T-helper 1 cell (primary cell): ENCODE measurements at places on chromosomes 1 and 21.

GRCh38 chr21:36965720-36966065, 776 bp downstream of the HLCS start:
- no peak for DNase-seq

DNA sequence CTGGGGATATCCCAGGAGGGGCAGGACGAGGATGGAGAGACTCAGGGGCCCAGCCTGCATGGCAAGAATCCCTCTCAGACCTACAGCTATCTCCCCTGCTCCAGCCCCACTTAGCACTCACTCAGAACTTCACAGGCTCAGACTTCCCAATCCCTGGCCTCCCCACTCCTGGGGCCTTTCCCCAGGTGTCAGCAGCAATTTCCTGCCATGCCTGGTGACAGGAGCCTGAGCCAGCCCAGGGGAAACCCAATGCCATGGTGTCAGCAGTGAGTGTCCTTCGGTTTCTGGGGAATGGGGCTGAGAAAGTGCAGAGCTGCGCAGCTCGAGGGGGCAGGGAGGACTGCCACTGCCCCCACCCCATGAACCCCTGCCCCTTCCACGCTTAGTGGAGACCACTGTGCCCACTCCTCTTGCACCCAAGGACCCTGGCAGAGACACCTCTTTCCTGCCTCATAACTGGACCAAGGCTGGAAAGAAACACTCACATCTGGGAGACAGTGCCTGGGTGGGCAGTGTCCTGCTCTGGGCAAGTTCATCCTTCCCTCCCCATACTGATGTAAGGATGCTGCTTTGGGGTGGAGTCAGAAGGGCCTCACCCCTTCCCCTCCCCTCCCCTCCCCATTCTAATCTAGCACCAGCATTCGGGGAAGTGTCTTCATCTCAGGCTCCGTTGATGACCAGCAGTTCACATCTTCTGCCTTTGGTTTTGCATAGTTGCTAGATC, 17.1 kb upstream of the UBL4B start:
- DNase-seq, result no peak

DNA sequence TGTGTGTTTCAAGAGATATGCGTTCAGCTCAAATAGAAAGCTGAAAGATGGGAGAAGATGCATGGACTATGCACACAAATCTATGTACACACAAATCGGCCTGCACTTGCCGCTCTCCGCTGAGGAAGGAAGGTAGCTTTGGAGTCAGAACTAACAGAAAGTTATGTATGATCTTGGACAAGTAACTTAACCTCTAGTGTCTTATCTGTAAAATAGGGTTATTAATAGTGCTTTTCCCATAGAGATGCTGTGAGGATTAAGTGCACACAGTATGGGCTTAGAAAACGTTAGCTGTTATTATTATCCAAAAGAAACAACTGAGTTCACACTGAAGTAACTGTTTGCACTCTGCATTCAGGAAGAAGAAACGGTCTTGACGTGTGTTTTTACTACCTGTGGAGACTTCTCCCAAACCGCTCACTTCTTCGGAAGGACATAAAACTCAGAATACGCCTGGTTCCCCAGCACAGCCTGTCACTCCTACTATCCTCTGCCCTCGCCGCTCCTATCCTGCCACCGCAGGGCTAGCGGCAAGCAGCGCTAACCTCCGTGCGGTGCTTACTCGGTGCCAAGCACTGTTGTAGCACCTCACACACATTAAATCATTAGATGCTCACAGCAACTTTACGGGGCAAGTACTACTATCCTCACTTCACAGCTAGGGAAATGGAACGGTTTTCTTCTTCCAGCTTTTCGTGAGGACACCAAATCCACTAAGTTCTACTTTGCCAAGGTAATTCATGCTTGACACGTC, 1.3 kb downstream of the TGFBR3 start:
- no peak for DNase-seq

DNA sequence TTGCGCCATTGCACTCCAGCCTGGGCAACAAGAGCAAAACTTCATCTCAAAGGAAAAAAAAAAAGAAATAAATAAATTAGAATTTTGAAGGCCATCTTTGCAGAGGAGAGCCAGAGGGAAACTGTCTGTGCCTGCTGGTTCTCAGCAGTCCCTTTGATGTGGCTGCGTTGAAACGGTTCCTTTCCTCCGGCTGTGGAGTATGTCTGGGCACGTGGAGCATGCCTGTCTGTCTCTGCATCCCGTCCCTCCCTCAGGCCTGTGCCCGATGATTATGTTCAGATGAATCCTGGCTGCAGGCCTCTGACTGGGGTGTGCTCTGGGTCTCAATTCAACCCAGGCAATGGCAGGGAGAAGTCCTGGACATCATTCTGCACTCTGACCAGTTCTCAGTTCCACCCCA, 33.4 kb downstream of the KIAA1614 start:
- DNase-seq, result no peak

DNA sequence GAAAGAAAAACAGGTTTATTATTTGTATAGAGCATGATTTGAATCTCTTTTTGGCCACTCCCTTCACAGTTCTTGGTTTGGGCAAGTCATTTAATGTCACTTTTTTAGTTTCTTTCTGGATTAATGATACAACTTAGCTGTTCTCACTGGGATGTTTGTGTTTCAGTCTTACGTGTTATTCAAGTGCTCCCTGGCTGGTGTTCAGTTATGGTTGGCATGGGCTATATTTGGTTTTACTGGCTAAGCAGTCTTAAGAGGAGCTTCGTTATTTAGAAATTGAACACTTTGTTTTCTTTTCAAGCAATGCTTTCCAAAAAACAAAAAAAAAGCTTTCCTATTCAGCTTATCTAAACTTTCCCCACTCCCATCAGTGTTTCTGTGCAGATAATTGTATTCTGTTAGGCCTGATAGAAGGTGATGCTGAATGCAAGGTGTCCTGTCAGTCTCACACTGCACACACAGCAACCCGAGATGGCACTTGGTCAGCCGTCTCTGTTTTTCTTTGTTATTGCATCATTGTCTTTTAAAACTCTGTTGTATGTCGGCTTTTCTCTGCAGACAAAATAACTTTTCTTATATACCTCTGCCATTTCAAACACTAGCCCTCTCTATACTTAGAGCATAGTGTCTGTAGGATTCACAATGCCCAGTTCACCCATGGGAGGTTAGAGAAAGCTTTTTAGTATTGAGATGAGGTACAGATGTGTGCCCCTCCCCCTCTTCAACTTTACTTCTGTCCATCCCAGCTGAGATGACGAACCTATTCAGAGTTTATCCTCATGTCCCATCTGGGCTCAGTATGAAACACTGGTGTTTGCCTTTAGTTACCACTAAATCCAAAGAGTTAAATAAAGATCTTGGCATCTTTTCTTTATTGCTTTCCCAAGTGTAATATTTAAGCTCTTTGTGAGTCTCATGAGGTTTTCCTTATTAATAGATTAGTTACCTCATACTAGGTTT, 80.2 kb downstream of the VPS13D start:
- DNase-seq, result no peak

GRCh38 chr1:3838788-3839187, 18.2 kb downstream of the CEP104 start:
- DNase-seq, result no peak

- no peak for DNase-seq
Observed at GRCh38 chr1:41646186-41646585, 161.7 kb upstream of the EDN2 start.

DNA sequence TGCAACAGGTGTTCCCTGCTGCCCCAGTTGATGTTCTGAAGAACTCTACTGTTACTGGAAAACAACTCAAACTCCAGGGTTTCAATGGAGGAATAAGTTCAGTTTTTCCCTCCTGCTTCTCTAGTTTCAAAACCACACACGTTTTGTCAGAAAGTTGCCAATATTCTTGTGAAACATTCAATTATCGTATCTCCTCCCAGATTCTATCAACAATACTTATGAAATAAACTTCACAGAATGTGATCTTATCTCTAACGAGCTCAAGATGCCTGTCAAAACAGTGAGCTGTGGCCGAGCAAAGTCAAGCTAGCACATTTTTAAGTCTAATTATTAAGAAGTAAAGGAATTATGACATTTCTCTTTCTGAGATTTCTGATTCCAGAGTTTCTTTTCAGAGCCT, 4.7 kb downstream of the OR2B11 start:
- DNase-seq, result no peak

GRCh38 chr1:65412256-65412983, 8.0 kb upstream of the LEPR start:
- no peak for DNase-seq

- no peak for DNase-seq
Observed at GRCh38 chr1:7873801-7874795, 21.2 kb upstream of the UTS2 start.

- DNase-seq, result no peak
Observed at GRCh38 chr1:169305356-169305755, 62.2 kb downstream of the NME7 start.

DNA sequence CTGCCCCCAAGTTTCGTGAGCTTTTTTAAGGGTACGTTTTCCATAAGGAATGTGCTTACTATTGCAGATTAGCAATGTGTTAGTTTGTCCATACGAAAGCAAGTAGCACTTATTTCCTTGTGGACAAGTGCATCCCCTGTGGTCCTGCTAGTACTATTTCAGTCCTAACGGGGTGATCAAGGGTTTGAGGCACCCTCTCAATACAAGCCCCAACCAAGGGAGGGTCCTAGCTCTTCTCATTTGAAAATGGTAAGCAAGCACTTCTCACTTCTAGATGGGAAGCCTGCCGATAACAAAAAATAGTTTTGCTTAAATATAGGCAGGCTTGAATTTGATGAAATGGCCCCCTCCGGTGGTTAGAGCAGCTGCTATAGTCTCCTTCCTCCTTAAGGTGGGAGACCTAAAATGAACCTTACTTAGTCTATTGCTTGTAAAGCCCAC, 64.0 kb upstream of the HMCN1 start:
- DNase-seq, result peak; percentile 19

DNA sequence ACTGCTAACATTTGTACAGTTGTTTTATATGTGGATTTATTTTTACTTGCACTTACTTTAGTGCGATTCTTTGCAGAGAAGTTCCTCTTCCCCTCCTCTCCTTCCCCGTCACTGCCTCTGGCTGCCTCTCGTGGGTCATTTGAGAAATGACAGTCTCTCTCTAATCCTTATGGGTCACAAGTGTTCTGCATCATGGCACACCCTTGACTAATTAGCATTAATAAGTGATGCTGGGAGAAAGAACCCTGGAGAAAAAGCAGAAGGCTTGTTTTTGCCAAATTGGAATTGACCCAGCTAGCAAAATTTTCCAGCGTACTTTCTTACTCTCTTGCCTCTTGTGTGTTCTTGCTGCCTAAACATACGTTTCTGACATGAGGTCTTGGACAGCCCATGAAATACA, 301.2 kb downstream of the DUSP10 start:
- DNase-seq, result no peak

DNA sequence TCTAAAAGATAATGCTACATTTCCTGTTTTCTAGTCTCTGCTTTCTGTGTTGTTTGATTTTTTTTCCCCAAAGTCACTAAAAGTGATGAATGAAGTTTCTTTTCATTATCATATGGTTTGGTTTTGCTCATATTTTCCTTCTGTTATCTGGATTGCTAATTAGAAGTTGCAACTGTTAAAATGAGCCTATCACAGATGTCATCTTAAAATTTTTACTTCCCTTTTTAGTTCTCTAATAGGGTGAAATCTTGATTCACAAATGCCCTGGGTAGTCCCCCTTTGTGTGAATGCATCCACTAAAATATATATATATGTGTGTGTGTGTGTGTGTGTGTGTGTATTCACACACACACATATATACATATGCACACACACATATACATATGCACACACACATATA, 144.1 kb downstream of the GREM2 start:
- DNase-seq, result no peak

DNA sequence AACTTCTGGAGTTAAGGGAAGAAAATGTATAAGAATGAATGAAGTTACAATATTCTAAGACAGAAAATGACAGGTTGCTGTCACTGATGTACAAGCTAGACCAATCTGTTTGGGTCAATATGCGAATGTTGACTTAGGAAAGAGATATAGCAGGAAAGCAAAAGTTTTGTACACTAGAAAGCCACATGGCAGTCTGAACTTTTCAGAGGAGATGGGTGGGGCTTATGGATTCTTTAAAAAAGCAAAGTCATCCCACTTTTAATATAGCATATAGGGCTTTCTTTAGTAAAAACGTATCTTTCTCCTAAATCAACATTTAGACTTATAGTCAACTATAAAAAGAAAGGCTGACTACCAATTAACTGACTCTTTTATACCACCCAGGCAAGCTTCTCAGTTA, 381.2 kb downstream of the PTPRC start:
- no peak for DNase-seq

GRCh38 chr1:18714404-18715175, 83.9 kb downstream of the PAX7 start:
- DNase-seq, result no peak

GRCh38 chr21:45322960-45323461, 35.3 kb upstream of the POFUT2 start:
- no peak for DNase-seq

DNA sequence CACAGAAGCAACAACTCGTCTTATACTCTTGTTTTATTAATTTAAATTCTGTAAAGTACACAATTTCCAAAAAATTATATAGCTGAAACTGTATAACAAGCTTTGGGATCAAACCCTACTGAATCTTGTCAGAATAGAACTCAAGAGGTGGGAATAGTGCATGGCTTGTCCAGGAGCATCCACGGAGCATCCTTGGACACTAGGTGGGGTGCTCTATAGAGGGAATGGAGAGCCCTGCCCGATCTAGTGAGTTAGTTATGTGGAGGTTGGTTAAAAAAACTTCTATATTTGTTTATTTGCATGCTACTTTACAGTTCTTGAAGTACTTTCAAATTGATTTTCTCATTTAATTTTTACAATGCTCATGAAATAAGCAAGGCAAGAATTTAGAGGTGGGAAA, 28.3 kb downstream of the ROR1 start:
- no peak for DNase-seq

- peak; percentile 45 for DNase-seq
Observed at GRCh38 chr1:44652445-44653106, 21.7 kb downstream of the TMEM53 start.

DNA sequence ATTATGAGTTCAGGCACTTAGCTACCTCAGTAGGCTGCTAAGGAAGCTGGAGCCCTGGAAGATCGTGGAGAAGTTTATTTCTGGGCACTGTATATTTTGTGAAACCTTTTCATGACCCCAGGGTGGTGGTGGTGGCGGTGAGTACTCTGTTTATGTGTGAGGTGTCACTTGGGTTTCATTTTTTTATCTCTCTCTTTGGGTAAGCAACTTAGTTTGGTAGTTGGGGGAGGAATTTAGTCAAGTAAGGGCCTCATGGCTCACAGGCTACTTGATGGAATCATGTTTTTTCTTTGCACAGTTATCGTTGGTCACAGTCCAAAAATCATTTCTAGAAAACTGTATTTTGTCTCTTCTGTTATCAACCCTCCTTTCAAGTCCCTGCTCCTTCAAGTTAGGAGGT, 33.9 kb downstream of the C1orf141 start:
- DNase-seq, result no peak

DNA sequence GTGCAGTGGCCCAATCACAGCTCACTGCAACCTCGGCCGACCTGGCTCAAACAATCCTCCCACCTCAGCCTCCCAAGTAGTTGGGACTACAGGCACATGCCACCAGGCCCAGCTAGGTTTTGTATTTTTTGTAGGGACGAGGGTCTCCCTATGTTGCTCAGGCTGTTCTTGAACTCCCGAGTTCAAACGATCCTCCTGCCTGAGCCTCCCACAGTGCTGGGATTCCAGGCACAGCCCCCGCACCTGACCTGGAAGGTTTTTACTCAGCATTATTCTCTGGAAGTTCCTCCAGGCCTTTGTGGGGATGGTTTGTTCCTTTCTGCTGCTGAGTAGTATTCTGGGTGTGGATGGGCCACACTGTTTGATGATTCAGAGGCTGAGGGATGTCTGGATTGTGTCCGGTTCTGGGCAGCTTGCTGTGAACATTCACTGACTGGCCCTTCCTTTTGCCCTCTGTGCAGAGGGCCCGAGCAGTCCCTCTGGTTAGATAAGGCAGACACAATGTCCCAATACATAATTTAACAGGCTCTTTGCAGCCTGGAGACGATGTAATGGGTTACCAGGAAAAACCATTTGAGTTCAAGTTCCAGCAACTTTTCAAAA, 6.0 kb upstream of the TRAPPC10 start:
- DNase-seq, result no peak
